ENCODE measurements at places on chromosomes 4 and X.

DNA sequence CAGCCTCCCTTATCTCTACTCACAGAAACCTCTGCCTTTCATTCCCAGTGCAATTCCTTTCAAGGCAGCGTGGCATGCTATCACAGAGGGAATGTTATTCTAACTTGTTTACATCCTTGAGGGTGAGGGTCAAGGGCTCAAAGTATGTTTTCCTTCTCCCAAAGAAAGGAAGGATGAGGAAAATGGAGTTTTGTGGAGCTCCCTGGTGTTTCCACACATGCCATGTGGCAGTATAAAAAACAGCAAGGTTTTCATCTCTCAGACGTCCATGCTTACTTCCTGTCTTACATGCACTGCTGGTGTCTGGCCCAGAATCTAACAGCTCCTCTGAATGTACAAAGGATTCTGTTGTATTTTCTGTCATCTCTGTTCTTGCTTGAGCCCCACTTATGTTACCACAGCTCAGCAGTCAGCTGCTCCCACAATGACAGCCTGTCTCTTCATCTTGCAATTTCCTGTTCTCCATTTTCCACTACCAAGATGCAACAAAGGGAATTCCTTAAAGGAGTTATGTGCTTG, 128.0 kb downstream of the SNCA start:
- DNase-seq: peak; percentile 54

DNA sequence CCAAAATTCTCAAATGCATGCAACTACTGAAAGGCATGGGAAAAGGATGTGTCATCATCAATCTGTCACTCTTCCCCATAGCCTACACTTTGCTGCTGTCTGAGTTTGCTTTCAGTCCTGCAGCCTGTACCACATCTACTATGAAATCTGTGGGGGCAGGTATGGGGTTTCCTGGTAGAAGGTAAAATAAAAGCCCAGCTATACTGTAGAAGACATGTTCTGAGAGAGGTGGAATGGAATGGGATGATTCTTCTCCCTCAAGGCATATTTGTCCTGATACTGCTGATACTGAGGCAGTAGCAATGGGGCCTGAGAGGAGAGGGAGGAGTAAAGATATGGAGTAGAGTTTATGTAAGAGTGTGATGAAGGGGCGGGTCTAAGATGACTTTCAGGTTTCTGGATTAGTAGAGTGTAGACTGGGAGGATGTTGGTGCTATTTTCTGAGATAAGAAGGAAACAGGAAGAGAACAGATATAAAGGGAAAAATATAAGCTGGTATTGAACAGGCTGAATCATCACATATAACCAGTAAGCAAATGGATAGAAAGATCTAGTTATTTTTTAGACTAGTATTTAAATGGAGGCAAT, 38.7 kb upstream of the GYPA start:
- DNase-seq: no peak

- DNase-seq: no peak
These were observed 30.9 kb upstream of the ABCG2 start for GRCh38 chr4:88189418-88189738.

GRCh38 chr4:174084542-174084941, 198.9 kb downstream of the FBXO8 start:
- DNase-seq: no peak

- DNase-seq: no peak
These were observed 43.2 kb downstream of the AKAP4 start for GRCh38 chrX:50157545-50158135.

DNA sequence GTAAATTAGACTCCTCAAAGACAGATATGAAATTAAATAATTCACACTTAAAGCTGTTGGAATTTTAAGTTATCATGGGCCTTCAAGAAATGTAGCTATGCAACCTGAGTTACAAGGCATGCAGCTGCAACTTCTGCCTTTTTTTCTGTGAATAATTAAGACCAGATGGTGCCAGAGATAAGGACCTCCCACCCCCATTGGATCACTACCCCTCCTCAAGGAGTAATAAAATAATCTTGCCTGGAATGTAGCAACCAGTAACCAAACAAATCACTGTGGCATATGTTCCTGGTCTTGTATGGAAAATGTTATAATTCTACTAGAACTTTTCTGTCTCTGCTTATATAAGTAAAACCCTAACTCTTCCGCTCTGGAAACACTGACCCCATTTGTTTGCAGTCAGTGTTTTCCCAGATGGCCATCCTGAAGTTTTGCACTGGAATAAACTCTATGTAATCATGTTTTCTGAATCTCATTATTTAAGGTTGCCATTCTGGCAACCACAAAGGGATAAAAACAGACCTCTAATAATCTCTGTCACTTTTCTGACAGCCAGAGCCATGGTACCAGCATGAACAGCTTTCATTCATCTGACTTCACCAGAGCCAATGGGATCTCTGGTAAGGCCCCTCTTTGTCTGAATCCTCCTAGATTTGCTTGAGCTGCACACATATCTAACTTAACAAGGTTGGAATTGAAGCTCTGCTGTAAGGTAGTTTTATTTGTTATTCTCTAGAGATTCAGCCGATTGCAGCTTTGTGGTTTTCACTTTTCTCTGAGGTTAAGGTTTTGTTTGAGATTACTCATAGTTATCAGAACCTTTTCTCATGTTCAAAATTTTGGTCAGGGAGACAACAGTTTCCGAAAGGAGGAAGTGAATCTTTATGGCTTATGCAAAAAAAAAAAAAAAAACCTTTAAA, 274.6 kb downstream of the NAF1 start:
- DNase-seq: no peak

GRCh38 chr4:7546152-7546808, 111.5 kb upstream of the PSAPL1 start:
- no peak for DNase-seq

- peak; percentile 74 for DNase-seq
These were observed 85.2 kb upstream of the LNX1 start for GRCh38 chr4:53676402-53676871.

GRCh38 chr4:56871371-56871866, 36.3 kb upstream of the REST start:
- no peak for DNase-seq
